ENCODE measurements at places on chromosomes 4 and X. TPM values are rescaled to one million over a fixed set of nuclear protein-coding genes. Genes with fewer than 3 reads are reported as not detected.

The COL25A1 gene
- 2.5 TPM for polyA plus RNA-seq

The UNC5C gene
- 4.1 TPM for polyA plus RNA-seq

The OTC gene
- 74.5 TPM for polyA plus RNA-seq

- peaks cover 19% of the 10 kb centered on the region for H3K36me3 ChIP-seq
- H3K4me1 ChIP-seq: peaks cover 26% of the 10 kb centered on the region
- peak overlapping the region; percentile 73 for H3K4me3 ChIP-seq
- H3K27me3 ChIP-seq: no peaks in the 10 kb centered on the region
These were observed 884 bp downstream of the CCDC120 start for GRCh38 chrX:49059681-49060085.

- DNase-seq: no peak
- no peaks in the 10 kb centered on the region for H3K36me3 ChIP-seq
These were observed 200.0 kb downstream of the PDHA2 start for GRCh38 chr4:96039803-96040436.

GRCh38 chr4:171588764-171589163 is 224.4 kb upstream of the GALNTL6 start:
- H3K27me3 ChIP-seq: no peaks in the 10 kb centered on the region
- H3K36me3 ChIP-seq: no peaks in the 10 kb centered on the region
- DNase-seq: no peak
- no peaks in the 10 kb centered on the region for H3K4me1 ChIP-seq

- no peaks in the 10 kb centered on the region for H3K36me3 ChIP-seq
- H3K27me3 ChIP-seq: no peaks in the 10 kb centered on the region
- no peak for DNase-seq
- H3K27ac ChIP-seq: no peak overlapping the region
- H3K4me3 ChIP-seq: no peak overlapping the region
- no peaks in the 10 kb centered on the region for H3K4me1 ChIP-seq
These were observed 1984.3 kb upstream of the IGFBP7 start for GRCh38 chr4:59094505-59094904.

GRCh38 chr4:22522206-22522605 is 6.3 kb upstream of the ADGRA3 start:
- H3K4me1 ChIP-seq: no peaks in the 10 kb centered on the region
- no peaks in the 10 kb centered on the region for H3K27me3 ChIP-seq
- no peak overlapping the region for H3K27ac ChIP-seq
- no peak overlapping the region for H3K4me3 ChIP-seq
- no peaks in the 10 kb centered on the region for H3K36me3 ChIP-seq
- DNase-seq: no peak
